ENCODE measurements at places on chromosomes 7 and 10.

DNA sequence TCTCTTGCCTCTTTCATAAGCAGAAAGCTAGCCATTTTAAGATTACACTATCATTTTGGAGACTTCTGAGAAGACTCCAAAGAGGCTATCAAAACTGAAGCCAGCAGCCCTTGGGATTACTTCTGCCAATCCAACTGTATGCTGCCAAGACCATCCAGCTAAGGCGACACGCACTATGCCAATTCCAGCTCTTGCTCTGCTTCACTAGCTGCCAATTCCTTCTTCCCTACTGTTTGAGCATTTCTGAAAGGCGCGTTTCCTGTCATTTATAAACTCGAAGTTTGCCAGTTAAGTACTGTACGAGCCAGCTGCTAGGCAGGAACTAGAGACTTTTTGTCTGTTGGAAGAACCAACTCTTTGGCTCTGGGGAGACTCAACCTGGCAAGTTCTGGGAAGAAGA lies 36.5 kb downstream of the MALSU1 start:
- DNase-seq, result no peak

DNA sequence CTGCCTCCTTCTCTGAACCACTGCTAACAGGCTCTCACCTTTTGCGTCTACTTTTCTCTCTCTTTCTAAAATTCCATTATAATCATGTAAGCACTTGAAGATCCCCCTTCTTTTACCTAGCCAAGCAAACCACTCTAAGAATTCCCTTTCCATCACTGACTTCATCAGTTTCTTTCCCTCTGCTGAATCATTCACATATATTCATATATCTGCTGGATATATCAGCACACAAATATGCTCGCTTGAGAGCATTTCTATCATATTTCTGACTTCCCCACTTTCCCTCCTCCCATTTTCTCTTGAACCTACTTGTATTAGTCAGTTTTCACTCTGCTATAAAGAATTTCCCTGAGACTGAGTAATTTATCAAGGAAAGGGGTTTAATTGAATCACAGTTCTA lies 84.2 kb upstream of the LRRN3 start:
- DNase-seq, result no peak

DNA sequence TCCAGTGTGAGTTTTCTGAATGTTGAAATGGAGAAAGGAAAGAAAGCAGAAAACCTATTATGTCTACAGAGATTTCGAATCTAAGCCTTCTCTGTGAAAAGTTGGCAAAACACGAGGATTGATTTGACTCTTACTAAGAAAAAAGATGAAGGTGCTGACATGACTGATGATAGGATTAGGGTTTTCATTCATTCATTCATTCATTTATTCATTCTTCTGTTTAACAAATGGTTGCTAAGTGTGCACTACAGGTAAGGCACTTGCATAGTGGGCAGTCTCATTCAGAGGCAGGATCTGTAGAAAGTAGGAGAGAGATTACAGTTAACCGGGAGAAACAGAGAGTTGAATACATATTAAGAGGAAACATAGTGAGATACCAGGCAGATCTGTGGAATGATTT lies 137.1 kb downstream of the ZNF365 start:
- DNase-seq, result no peak

- DNase-seq, result no peak
Measured at GRCh38 chr7:3068530-3068929, 24.9 kb upstream of the CARD11 start.

DNA sequence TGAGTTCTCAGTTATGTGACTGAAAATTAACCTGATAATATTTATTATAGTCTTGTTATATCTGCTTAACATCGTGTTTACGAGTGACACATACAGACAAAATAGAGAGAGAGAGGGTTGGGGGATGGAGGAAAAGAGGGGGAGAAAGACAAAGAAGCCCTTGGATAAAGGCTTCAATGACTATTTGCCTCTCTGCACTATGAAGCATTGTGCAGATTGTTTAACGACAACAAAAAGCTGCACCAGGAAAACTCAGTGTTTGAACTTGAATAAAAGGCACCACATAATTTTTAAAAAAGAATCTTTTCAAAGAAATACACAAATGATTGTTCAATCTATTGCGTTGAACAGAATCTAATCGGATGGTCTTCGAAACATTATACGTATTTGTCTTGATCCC lies 27.8 kb downstream of the MAGI2 start:
- DNase-seq, result no peak

- no peak for DNase-seq
Measured at GRCh38 chr7:150860978-150861295, 8.6 kb downstream of the AOC1 start.

DNA sequence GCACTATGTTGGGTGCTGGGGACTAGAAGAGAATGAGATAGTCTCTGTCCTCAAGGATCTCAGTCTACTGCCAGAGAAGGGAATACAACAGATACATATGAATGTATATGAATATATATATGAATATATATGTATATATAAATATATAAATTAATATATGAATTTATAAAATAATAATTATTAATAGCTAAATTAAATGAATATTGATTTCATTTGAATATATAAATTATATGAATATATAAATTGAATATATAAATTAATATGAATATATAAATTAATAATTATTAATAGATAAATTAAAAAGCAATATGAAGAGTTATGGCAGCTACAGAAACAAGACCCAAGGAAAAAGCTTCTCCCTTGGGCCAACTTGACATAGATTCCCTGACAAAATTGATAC lies 59.8 kb upstream of the OPALIN start:
- DNase-seq, result no peak

- no peak for DNase-seq
Measured at GRCh38 chr10:129896136-129896859, 67.8 kb downstream of the EBF3 start.

DNA sequence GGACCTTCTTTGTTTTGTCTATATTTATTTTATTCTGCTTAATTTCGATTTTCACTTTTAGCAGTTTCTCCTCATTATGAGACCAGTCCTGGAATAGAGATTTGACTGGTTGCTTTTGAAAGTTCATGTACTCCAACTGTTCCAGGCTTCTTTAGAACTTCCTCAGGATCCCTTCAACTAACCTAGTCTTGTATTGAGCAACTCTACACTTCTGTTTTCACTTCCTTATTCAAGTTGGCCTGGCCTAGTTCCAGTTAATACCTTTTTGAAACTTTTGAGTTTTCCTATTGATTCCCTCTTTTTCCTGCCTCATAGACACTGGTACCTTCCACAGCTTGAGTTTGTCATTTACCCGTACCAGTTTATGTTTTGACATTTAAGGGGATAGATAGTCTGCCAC lies 421.7 kb downstream of the ATRNL1 start:
- DNase-seq, result no peak

GRCh38 chr10:12540341-12540781 lies 191.0 kb downstream of the CAMK1D start:
- DNase-seq, result no peak

GRCh38 chr7:141072548-141073172 lies 1.2 kb upstream of the TMEM178B start:
- peak; percentile 73 for DNase-seq

DNA sequence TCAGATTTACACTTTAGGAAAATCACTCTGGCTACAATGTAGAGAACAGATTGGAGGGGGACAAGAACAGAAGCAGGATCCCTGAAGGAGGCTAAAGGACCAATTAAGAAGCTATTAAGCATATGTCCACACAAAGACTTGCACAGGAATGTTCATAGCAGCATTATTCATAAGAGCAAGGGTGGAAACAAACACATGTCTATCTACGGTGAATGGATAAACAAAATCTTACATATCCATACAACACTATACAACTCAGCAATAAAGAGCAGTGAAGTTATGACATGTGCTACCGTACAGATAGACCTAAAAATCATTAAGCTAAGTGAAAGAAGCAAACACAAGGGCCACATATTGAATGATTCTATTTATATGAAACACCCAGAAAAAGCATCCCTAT lies 10.4 kb downstream of the CHCHD3 start:
- no peak for DNase-seq

DNA sequence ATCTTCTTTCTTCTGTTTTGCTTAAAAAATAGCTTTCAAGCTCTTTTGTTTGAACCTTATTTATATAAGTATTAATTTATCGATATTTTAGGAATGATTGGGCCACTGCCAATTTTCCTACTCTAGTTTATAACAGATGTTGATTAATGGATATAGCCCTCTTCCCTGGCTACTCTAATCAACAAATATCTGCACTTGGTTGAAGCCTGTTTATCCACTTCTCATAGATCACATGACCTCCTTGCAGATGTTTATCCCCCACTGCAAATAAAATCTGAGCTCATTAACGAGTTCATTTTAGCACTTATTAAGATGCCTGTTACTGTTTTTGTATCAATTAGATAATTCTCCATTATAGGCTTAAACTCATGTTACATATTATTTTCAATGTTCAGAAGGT lies 715.3 kb downstream of the CNTNAP2 start:
- DNase-seq, result no peak

DNA sequence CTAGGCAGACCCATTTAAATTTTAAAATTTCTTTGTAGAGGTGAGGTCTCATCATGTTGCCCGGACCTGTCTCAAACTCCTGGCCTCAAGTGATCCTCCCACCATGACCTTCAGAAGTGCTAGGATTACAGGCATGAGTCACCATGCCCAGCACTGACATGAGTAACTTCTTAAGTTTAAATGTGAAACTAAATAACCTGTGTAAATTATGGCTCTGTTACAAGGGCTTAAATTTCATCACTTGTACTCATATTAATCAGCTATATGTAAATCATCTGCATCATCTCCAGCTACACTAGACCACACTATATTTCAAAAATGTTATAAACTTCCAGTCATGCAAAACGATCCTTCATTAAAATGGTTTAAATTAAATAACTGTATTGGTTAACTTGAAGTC lies 56.1 kb downstream of the ATAD1 start:
- DNase-seq, result no peak

DNA sequence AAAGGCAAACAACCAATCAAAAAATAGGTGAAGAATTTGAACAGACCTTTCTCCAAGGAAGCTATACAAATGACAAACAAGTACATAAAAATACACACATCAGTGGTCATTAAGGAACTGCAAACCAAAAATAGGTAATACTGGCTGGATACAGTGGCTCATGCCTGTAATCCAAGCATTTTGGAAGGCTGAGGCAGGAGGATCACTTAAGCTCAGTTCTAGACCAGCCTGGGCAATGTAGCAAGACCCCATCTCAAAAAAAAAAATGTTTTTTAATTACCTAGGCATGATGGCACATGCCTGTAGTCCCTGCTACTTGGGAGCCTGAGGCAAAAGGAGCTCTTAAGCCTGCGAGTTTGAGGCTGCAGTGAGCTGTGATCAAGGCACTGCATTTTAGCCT lies 19.3 kb downstream of the CDCA7L start:
- DNase-seq, result no peak

- no peak for DNase-seq
Measured at GRCh38 chr10:64023926-64024470, 502.8 kb downstream of the REEP3 start.

DNA sequence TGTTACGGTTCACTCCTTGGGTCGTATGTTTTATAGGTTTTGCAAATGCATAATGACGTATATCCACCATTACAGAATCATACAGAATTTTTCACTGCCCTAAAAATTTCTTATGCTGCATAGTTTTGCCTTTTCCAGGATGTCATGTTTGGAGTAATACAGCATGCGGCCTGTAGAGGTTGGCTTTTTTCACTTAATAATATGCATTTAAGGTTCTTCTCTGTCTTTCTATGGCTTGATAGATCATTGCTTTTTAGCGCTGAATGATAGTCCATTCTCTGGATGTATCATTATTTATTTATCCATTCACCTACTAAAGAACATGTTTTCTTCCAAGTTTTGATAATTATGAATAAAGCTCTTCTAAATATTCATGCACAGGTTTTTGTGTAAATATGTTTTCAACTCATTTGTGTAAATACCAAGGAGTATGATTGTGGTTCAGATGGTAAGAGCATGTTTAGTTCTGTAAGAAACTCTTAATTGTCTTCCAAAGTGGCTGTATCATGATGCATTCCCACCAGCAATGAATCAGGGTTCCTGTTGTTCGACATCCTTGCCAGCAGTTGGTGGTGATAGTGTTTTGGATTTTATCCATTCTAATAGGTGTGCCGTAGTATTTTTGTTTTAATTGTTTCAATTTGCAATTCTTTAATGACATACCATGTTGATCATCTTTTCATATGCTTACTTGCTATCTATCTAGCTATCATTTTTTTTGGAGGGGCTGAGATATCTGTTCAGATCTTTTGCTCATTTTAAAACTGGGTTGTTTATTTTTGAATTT lies 531.2 kb upstream of the GHITM start:
- no peak for DNase-seq

DNA sequence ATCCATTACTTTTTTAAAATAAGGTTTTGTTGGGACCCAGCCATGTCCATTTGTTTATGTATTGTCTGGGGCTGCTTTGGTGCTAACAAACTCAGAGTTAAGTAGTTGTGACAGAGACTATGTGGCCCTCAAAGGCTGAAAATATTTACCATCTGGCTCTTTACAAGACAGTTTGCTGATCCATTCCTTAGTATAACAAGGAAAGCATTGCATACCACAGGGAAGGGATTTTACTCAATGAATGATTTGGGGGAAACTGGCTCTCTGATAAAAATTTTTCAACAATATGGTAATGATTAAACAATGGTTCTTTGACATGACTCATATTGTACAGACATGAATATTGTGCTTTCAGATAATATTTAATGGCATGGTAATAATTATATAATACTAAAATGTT lies 738.1 kb downstream of the KCNMA1 start:
- no peak for DNase-seq

GRCh38 chr7:117401293-117402002 lies 25.8 kb downstream of the ASZ1 start:
- DNase-seq, result no peak

DNA sequence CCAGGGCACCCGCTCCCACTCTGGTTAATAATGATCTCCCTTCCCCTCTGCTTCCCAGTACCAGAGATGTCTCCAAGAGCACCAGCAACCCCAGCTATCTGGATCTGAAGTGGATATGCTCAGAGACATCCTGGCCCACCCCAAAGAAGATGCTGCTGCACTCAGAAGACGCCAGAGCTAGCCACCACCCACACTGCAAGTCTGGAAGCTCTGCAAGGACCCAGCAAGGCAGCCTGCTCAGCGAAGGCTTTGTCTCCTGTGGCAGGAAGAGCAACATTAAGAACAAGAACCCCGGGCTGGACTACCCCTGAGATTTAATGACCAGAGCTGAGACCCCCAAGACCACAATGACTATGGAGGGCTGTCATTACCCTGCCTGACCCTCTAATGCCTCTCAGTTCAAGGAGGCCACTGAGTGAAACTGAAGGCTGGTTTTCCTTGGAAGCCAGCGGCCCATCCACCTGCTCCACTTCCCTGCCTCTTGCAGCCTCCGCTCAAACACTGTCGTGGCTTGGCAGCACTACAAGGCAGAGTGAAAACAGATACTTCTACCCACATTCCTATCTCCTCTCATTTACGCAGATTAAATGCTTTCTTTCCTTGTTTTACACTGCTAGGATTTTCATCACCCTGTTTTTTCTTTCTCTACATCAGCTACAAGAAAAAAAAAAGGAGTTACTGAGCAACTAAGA lies 202.2 kb downstream of the SNX10 start:
- DNase-seq, result no peak

- no peak for DNase-seq
Measured at GRCh38 chr10:89923661-89924060, 222.3 kb downstream of the KIF20B start.

GRCh38 chr10:70494966-70495365 lies 16.4 kb downstream of the PALD1 start:
- DNase-seq, result peak; percentile 83
